ENCODE measurements at places on chromosomes 3 and 15.

DNA sequence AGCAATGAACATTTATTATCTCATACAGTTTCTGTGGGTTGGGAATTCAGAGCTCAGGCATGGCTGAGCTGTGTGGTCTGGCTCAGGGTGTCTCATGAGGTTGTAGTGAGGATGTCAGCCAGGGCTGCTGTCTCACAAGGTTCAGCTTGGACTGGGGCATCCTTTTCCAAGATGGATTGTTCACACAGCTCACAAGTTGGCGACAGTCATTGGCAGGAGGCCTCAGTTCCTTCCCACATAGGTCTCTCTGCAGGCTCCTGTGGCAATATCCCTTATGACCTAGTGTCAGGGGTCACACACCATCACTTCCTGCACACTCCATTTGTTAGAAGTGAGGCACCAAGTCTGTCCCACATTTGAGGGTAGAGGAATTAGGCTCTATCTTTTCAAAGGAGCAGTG lies 56.0 kb downstream of the RPLP1 start:
- peaks cover 5% of the 10 kb centered on the region for H3K4me1 ChIP-seq
- no peaks in the 10 kb centered on the region for H3K36me3 ChIP-seq
- H3K27me3 ChIP-seq = no peaks in the 10 kb centered on the region
- DNase-seq = no peak

- H3K27me3 ChIP-seq = no peaks in the 10 kb centered on the region
- H3K27ac ChIP-seq = no peak overlapping the region
- no peak overlapping the region for H3K4me3 ChIP-seq
- no peak for DNase-seq
- H3K36me3 ChIP-seq = no peaks in the 10 kb centered on the region
Observed at GRCh38 chr3:8993331-8993730, 30.1 kb upstream of the RAD18 start.

GRCh38 chr3:158735296-158736033 lies 3.2 kb upstream of the RARRES1 start:
- no peak overlapping the region for H3K4me3 ChIP-seq
- no peaks in the 10 kb centered on the region for H3K36me3 ChIP-seq
- H3K4me1 ChIP-seq = no peaks in the 10 kb centered on the region
- DNase-seq = no peak
- no peak overlapping the region for H3K27ac ChIP-seq

GRCh38 chr15:77810130-77810571 lies 177.4 kb upstream of the LINGO1 start:
- H3K4me3 ChIP-seq = no peak overlapping the region
- no peaks in the 10 kb centered on the region for H3K36me3 ChIP-seq
- no peaks in the 10 kb centered on the region for H3K4me1 ChIP-seq
- no peaks in the 10 kb centered on the region for H3K27me3 ChIP-seq
- H3K27ac ChIP-seq = no peak overlapping the region
- no peak for DNase-seq

GRCh38 chr3:23239211-23240068 lies 36.3 kb downstream of the UBE2E2 start:
- no peaks in the 10 kb centered on the region for H3K27me3 ChIP-seq
- H3K27ac ChIP-seq = no peak overlapping the region
- no peak for DNase-seq
- H3K36me3 ChIP-seq = no peaks in the 10 kb centered on the region

- no peaks in the 10 kb centered on the region for H3K4me1 ChIP-seq
- no peak for DNase-seq
- H3K4me3 ChIP-seq = no peak overlapping the region
- H3K27me3 ChIP-seq = no peaks in the 10 kb centered on the region
- H3K27ac ChIP-seq = no peak overlapping the region
Observed at GRCh38 chr3:109982201-109982600, 644.9 kb upstream of the DPPA4 start.

- H3K36me3 ChIP-seq = no peaks in the 10 kb centered on the region
- no peaks in the 10 kb centered on the region for H3K27me3 ChIP-seq
- no peak for DNase-seq
- H3K4me3 ChIP-seq = no peak overlapping the region
- H3K4me1 ChIP-seq = no peaks in the 10 kb centered on the region
- no peak overlapping the region for H3K27ac ChIP-seq
Observed at GRCh38 chr3:117454254-117454653, 744.7 kb downstream of the TUSC7 start.

DNA sequence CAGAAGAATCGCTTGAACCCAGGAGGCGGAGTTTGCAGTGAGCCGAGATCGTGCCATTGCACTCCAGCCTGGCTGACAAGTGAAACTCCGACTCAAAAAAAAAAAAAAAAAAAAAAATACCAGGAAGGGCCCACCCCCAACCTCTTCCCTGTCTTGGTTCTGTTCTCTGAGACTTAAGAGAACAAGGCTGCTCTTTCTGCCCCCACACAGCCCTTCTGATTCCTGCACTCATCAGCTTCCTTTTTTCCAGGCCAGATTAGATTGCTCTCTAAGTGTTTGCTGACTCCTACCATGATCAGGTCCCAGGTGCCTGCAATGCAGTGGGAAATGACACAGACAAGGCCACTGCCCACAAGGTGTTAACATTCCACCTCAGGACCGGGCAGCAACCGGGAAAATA lies 13.0 kb downstream of the TMEM44 start:
- DNase-seq = no peak
- H3K4me1 ChIP-seq = no peaks in the 10 kb centered on the region
- H3K36me3 ChIP-seq = no peaks in the 10 kb centered on the region
- no peaks in the 10 kb centered on the region for H3K27me3 ChIP-seq

DNA sequence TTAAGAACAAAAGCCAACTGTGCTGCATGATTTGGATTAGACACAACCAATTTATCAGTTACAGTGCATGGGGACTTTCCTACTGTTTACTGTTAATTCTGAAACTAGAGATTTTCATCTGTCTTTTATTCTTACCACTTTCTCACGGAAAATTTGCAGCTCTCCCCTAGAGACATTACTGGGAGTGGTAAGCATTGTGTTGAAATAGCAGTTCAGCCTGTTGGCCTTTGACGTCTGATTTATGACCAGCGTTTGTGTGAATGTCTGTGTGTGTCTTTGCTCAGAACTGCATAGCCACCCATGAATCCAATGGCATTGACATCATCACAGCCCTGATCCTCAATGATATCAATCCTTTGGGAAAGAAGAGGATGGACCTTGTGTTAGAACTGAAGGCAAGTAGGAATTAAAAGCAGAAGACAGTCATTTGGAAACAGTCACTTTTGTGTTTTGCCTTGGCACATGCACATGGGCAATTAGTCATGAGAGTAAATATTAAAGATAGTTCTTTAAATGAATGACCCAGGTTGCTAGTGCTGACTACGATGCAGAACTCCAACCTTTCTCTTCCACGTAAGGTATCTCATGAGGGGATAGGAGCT lies 202.2 kb upstream of the BHLHE40 start:
- no peaks in the 10 kb centered on the region for H3K27me3 ChIP-seq
- H3K4me3 ChIP-seq = no peak overlapping the region
- H3K36me3 ChIP-seq = no peaks in the 10 kb centered on the region
- H3K4me1 ChIP-seq = peaks cover 21% of the 10 kb centered on the region
- peak; percentile 24 for DNase-seq

- no peaks in the 10 kb centered on the region for H3K27me3 ChIP-seq
- DNase-seq = peak; percentile 43
- no peaks in the 10 kb centered on the region for H3K36me3 ChIP-seq
- H3K27ac ChIP-seq = no peak within 1 kb of the TSS
Observed at GRCh38 chr15:51737522-51738305, at the start of gene LYSMD2. LYSMD2 (minus strand) TSS chr15:51737655; CDS start chr15:51737622, 33 bp downstream.

DNA sequence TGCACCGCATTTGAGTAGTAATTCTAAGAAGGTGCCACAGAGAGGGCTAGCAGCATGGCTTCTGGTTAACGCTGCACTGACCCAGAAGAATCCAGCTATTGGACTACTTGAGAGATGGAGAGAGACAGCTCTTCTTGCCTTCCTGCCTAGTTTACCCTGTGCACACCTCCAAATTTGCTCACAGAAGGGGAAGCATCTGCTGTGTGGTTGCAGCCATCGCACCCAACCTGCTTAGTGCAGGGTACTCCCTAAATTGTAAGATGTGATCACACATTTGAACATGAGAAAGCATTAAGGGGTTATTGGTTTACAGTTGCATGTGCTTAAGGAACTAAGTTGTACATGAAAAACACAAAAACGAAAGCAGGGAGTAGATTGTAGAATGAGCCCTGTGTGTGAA lies 122.1 kb downstream of the FOXB1 start:
- H3K4me3 ChIP-seq = no peak overlapping the region
- no peaks in the 10 kb centered on the region for H3K27me3 ChIP-seq
- H3K27ac ChIP-seq = no peak overlapping the region
- H3K36me3 ChIP-seq = no peaks in the 10 kb centered on the region

GRCh38 chr15:95041297-95041696 lies 809.9 kb downstream of the MCTP2 start:
- H3K27me3 ChIP-seq = peaks cover 19% of the 10 kb centered on the region
- DNase-seq = no peak
- H3K4me3 ChIP-seq = no peak overlapping the region
- no peak overlapping the region for H3K27ac ChIP-seq
- H3K4me1 ChIP-seq = no peaks in the 10 kb centered on the region

GRCh38 chr15:48507416-48508065 lies 138.0 kb downstream of the FBN1 start:
- no peaks in the 10 kb centered on the region for H3K27me3 ChIP-seq
- H3K4me1 ChIP-seq = no peaks in the 10 kb centered on the region
- H3K27ac ChIP-seq = no peak overlapping the region
- DNase-seq = peak; percentile 61
- H3K4me3 ChIP-seq = no peak overlapping the region
- no peaks in the 10 kb centered on the region for H3K36me3 ChIP-seq

DNA sequence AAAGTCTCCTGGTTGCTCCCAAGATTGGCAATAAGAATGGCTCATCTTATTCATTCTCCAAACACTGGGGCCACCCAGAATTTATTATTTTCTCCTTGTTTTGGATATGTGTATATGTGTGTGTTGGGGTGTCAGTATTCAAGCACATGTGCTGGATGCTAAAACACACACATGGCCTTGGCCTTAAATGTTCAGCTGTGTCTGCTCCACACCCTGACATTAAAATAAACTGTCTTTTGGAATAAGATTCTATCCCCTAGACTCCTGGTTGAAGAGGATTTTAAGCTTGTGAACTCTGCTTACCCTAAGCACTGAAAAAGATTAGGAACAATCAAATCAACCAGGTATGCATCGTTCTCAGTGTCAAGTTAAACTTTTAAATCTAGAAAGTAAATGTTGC lies 382.9 kb upstream of the MCTP2 start:
- H3K27ac ChIP-seq = no peak overlapping the region
- H3K4me1 ChIP-seq = no peaks in the 10 kb centered on the region

DNA sequence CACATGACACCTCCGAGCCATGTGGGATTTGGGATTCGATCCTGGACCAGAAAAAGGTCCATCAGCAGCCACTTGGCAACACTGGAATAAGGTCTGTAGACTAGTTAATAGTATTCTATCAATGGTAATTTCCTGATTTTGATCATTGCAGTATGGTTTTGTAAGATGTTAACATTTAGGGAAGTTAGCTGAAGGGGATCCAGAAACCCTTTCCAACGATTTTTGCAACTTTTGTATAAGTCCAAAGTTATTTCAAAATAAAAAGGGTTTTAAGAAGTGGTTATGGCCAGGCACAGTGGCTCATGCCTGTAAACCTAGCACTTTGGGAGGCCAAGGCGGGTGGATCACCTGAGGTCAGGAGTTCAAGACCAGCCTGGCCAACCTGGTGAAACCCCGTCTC lies 10.2 kb downstream of the BDH1 start:
- peaks cover 13% of the 10 kb centered on the region for H3K4me1 ChIP-seq
- no peak for DNase-seq
- no peaks in the 10 kb centered on the region for H3K27me3 ChIP-seq
- H3K36me3 ChIP-seq = no peaks in the 10 kb centered on the region
- H3K4me3 ChIP-seq = no peak overlapping the region
- H3K27ac ChIP-seq = no peak overlapping the region

DNA sequence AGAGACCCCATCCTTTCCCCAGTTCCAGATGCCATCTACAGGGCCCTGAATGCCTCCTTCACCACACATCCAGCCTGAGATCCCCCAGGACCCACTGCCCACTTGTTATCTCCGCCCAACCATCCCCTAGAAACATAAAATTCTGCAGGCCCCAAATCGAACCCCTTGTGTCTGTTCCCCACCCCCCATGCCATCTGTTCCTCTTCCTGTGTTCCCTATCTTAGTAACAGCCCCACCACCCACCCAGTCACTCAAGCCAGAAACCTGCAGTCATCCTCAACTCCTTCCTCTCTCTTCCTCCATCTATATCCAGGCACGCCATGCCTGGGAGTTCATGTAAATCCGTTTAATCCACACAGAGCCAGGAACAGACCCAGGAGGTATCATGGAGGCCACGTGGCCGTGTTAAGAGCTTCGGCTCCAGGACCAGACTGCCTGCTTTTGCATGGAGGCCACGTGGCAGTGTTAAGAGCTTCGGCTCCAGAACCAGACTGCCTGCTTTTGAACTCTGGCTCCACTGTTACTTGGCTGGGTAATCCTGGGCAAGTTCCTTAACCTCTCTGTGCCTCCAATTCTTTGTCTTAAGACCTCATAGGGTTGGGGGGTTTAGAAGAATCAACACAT lies 4.8 kb downstream of the CSRNP1 start:
- H3K4me1 ChIP-seq = peaks cover 64% of the 10 kb centered on the region
- peak overlapping the region; percentile 36 for H3K4me3 ChIP-seq
- no peak overlapping the region for H3K27ac ChIP-seq
- no peak for DNase-seq
- H3K27me3 ChIP-seq = no peaks in the 10 kb centered on the region

- no peak overlapping the region for H3K4me3 ChIP-seq
- H3K27ac ChIP-seq = no peak overlapping the region
- no peaks in the 10 kb centered on the region for H3K27me3 ChIP-seq
Observed at GRCh38 chr15:29784413-29784812, 37.9 kb downstream of the TJP1 start.

DNA sequence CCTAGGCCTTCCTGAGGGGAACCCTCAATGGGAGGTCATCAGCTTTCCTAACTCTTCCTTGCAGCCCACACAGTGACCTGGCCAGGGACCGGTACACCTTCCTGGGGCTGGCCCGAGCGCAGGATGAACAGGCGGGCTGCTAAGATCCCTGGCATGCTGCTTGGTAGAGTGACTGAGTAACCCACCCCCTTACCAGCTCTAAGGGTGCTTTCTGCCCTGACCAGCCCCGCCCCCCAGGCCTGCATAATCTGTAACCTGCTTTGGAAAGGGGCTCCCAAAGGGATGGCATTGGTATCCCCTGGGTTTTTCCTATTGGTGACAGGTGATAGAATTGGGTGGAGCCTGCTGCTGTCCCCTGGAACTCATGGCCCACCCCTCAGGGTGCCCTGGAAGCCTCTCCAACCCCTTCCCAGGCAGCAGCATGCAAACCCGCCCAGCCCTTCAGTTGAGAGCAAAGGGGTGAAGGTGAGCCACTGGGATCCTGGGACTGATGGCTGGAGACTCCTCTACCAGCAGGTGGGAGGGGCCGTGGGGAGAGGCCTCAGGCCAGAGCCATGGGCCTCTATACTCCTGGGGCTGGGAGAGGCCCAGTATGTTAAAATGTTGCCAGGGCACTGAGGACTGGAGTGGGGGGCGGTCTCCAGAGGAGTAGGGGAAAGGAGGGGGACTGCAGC lies 11.1 kb upstream of the KIF7 start:
- no peak overlapping the region for H3K4me3 ChIP-seq
- H3K27me3 ChIP-seq = no peaks in the 10 kb centered on the region
- H3K36me3 ChIP-seq = no peaks in the 10 kb centered on the region
- no peak for DNase-seq

GRCh38 chr3:26682406-26682805 lies 59.8 kb downstream of the LRRC3B start:
- H3K27me3 ChIP-seq = no peaks in the 10 kb centered on the region
- H3K4me1 ChIP-seq = no peaks in the 10 kb centered on the region
- no peak for DNase-seq
- no peak overlapping the region for H3K4me3 ChIP-seq
- H3K36me3 ChIP-seq = no peaks in the 10 kb centered on the region

Measured in PC-3 (cell line).